ENCODE measurements at places on chromosomes 5 and 9.

DNA sequence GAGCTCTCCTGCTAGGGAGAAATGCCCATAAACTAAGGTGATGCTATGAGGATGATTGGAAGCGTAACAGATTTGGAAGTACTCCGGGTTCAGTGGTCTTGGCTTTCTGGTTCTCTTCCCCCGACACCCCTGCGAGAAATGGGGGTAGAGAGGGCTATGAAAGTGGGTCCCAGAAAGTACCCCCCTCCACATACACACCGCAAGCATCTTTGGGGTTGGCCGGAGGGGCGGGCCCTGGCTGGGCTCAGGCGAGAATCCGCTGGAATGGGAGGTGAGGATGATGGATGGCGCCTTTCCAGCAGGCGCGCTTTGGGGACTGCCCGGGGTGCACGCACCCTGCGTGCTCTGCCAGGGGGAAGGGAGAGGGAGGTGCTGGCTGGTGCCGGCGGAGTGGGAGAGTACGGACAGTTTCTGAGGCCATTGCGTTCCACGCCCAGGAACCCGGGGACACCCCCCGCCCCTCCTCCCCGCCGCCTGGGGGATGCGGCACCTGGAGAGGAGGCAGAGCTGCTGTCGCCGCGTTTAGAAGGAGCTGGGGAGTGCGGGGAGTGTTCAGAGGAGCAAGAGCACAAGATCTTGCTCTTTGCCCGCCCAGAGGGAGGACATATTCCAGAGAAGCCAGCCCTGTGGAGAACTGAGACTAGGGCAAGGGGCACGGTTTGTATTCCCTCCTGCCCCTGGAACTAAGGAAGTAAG lies 1.9 kb downstream of the PCSK5 start:
- DNase-seq: peak; percentile 25

DNA sequence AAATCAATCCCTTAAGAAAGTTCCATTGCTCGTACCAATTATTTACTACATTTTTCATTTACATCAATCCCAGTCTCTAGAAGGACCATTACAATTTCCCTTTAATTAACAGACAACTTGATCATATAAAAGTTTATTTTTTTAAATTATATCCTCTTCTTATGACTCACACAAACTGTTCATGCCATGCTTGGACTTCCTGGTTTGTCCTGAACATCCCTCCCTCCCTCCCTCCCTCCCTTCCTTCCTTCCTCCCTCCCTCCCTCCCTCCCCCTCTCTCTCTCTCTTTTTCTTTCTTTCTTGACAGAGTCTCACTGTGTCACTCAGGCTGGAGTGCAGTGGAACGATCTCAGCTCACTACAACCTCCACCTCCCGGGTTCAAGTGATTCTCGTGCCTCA lies 11.6 kb upstream of the CLTB start:
- DNase-seq: no peak

DNA sequence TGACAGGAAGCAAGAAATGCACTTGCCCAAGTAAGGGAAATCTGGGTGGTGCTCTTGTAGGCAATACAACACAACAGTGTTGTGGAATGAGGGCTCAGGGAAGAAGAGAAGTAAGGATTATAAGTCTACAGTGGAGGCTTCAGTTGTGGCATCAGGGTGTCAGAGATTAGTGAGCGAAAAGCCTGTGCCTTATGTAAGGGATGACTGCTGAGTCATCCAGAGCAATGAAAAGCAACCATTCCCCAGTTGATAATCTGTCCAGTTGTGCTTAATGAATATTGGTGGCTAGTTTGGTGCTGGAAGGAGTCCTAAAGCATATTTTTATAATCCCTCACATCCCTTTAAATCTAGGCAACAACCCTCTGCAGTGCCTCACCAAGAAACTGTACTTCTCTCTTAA lies 42.0 kb downstream of the FBXO38 start:
- DNase-seq: no peak

- no peak for DNase-seq
Observed at GRCh38 chr9:110880189-110880588, 158.1 kb downstream of the LPAR1 start.

DNA sequence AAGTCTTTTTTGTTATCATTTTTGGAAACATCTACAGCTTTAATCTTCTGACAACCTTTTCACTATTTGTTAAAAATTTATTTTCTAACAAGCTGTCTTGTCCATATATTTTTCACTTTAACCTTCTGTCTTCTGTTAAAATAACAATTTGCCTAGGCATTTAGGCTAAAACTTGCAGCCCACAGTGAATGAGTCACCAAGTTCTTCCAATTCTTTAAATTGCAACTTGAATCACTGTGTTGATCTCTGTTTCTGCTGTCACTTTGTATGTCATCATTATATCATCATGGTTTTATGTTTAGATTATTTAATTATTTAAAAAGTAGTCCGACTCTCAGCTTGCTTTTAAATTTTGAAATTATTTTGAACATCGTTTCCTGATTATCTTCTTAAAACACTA lies 473.8 kb upstream of the PTPRD start:
- no peak for DNase-seq

Data from left ventricle myocardium inferior (tissue), 1 donor.